Dermis lymphatic vessel endothelial cell (primary cell): ENCODE measurements at places on chromosomes 4 and X. TPM values are rescaled to one million over a fixed set of nuclear protein-coding genes. Genes with fewer than 3 reads are reported as not detected.

The BCLAF3 gene
- 3.4 and 4.5 TPM in 2 replicates for total RNA-seq

The MTTP gene
- under 0.01 and 0.09 TPM in 2 replicates for total RNA-seq

The AREG gene
- total RNA-seq: 0.09 TPM in 1 of 2 replicates, not detected in the other

The SPANXC gene
- total RNA-seq: not detected in 2 replicates

The TRPC5OS gene
- not detected in 2 replicates for total RNA-seq
